Placental pericyte (primary cell): ENCODE measurements at places on chromosomes 12 and 14. TPM values are rescaled to one million over a fixed set of nuclear protein-coding genes. Genes with fewer than 3 reads are reported as not detected.

FIGNL2 gene
- total RNA-seq, result 0.22 and 0.29 TPM in 2 replicates

TEX52 gene
- not detected in 2 replicates for total RNA-seq

CCDC175 gene
- total RNA-seq, result not detected in 2 replicates

P3H3 gene
- 83.3 and 146 TPM in 2 replicates for total RNA-seq

SLC25A47 gene
- total RNA-seq, result not detected in 2 replicates

BLOC1S1 gene
- total RNA-seq, result 55.7 and 100 TPM in 2 replicates

LRRC10 gene
- not detected in 2 replicates for total RNA-seq

NXPH4 gene
- 1.4 and 1.8 TPM in 2 replicates for total RNA-seq

TAS2R42 gene
- not detected in 2 replicates for total RNA-seq

CDKN3 gene
- total RNA-seq, result 3.9 and 35.1 TPM in 2 replicates

HOXC6 gene
- 4.2 and 4.8 TPM in 2 replicates for total RNA-seq

TPH2 gene
- total RNA-seq, result not detected in 2 replicates

AICDA gene
- not detected in 2 replicates for total RNA-seq

ADAMTS20 gene
- not detected in 2 replicates for total RNA-seq

CLEC4A gene
- 0.22 and 0.29 TPM in 2 replicates for total RNA-seq

FGFR1OP2 gene
- 44.0 and 49.0 TPM in 2 replicates for total RNA-seq

CD163 gene
- total RNA-seq, result 0.43 TPM in 1 of 2 replicates, not detected in the other

SALL2 gene
- 1.6 and 2.6 TPM in 2 replicates for total RNA-seq

SLC17A8 gene
- total RNA-seq, result not detected in 2 replicates

SIRT4 gene
- 0.66 and 0.86 TPM in 2 replicates for total RNA-seq

C14orf39 gene
- total RNA-seq, result not detected in 2 replicates

HECTD1 gene
- total RNA-seq, result 222 and 231 TPM in 2 replicates

CAPZA3 gene
- total RNA-seq, result not detected in 2 replicates

TPPP2 gene
- total RNA-seq, result not detected in 2 replicates

GALNT8 gene
- not detected in 2 replicates for total RNA-seq

ACOT6 gene
- total RNA-seq, result 0.14 TPM in 1 of 2 replicates, not detected in the other

KIF21A gene
- 6.3 and 9.4 TPM in 2 replicates for total RNA-seq

PCED1B gene
- 1.5 and 2.1 TPM in 2 replicates for total RNA-seq

CIT gene
- total RNA-seq, result 2.0 and 42.4 TPM in 2 replicates

SMARCD1 gene
- 52.3 and 89.6 TPM in 2 replicates for total RNA-seq

MDM1 gene
- 9.6 and 16.3 TPM in 2 replicates for total RNA-seq

WIF1 gene
- not detected in 2 replicates for total RNA-seq

ACACB gene
- total RNA-seq, result 1.5 and 4.3 TPM in 2 replicates

SMCO2 gene
- total RNA-seq, result 0.22 TPM in 1 of 2 replicates, not detected in the other

LRCOL1 gene
- total RNA-seq, result not detected in 2 replicates

BDKRB2 gene
- total RNA-seq, result 56.5 and 85.5 TPM in 2 replicates

HSPB8 gene
- total RNA-seq, result 9.6 and 13.7 TPM in 2 replicates

CLEC9A gene
- total RNA-seq, result not detected in 2 replicates

DPF3 gene
- total RNA-seq, result 5.7 and 19.9 TPM in 2 replicates

FBLN5 gene
- total RNA-seq, result 38.9 and 61.1 TPM in 2 replicates

FAM90A1 gene
- total RNA-seq, result under 0.01 and 0.14 TPM in 2 replicates

TAS2R20 gene
- 3.3 and 6.4 TPM in 2 replicates for total RNA-seq

BHLHE41 gene
- total RNA-seq, result 0.66 and 1.6 TPM in 2 replicates

NOVA1 gene
- total RNA-seq, result under 0.01 and 0.43 TPM in 2 replicates

IL22 gene
- total RNA-seq, result not detected in 2 replicates

BTBD7 gene
- 28.4 and 32.5 TPM in 2 replicates for total RNA-seq

ABHD12B gene
- not detected in 2 replicates for total RNA-seq

C12orf50 gene
- total RNA-seq, result not detected in 2 replicates

TCL1B gene
- total RNA-seq, result not detected in 2 replicates

C3AR1 gene
- 0.29 and 1.1 TPM in 2 replicates for total RNA-seq

IKZF4 gene
- 2.8 and 4.9 TPM in 2 replicates for total RNA-seq

MANSC1 gene
- total RNA-seq, result 1.7 and 2.2 TPM in 2 replicates

PAX9 gene
- total RNA-seq, result not detected in 2 replicates

MYO1H gene
- total RNA-seq, result not detected in 2 replicates

AKAP6 gene
- total RNA-seq, result 0.88 and 4.7 TPM in 2 replicates

INHBC gene
- not detected in 2 replicates for total RNA-seq

KLRK1 gene
- total RNA-seq, result not detected in 2 replicates

MGP gene
- total RNA-seq, result 1.0 and 3.7 TPM in 2 replicates

CNTN1 gene
- 0.43 TPM in 1 of 2 replicates, not detected in the other for total RNA-seq

KRT85 gene
- total RNA-seq, result not detected in 2 replicates
